ENCODE measurements at places on chromosomes 3 and 15.

GRCh38 chr3:169077394-169077906 lies 586.1 kb downstream of the MECOM start:
- no peak for DNase-seq

- DNase-seq: no peak
These were observed 40.0 kb upstream of the BHLHE40 start for GRCh38 chr3:4939276-4939675.

- DNase-seq: no peak
These were observed 492 bp upstream of the HIGD1A start for GRCh38 chr3:42804831-42805132.

DNA sequence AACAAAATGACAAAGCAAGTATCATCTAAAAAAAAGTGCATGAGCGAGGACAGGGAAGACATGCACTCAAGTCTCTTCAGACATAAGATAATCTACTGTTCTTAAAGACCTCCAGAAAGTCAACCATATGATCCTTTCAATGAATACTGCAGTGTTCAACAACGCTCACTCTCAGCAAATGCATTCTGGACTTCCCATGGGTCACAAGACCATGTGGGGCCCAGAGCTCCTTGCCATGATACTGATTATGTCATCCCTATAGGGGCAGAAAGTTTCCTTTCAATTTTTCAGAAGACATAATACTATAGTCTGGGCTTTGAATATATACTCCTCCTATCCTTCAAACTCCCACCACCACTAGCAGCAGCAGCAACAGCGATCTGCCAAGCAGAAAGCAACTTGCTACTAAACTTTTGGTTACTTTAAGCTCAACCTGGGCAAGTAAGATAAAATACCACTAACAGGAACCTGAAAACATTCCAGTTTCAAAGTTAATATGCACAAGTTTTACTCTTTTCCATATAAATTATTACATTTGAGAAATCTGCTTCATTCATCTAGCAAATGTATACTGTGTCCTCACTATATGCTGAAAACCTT lies 143.5 kb downstream of the ADAM10 start:
- DNase-seq: no peak

GRCh38 chr15:68986322-68986721 lies 28.2 kb upstream of the NOX5 start:
- DNase-seq: no peak

GRCh38 chr15:98876451-98877369 lies 130.9 kb downstream of the PGPEP1L start:
- no peak for DNase-seq

- DNase-seq: no peak
These were observed 100.6 kb upstream of the IGF1R start for GRCh38 chr15:98547741-98548138.

- DNase-seq: peak; percentile 47
These were observed 175.8 kb downstream of the FOXB1 start for GRCh38 chr15:60179786-60180391.

GRCh38 chr3:133055339-133055738 lies 17.1 kb downstream of the TMEM108 start:
- peak; percentile 2 for DNase-seq

GRCh38 chr3:86594838-86595237 lies 396.1 kb downstream of the VGLL3 start:
- no peak for DNase-seq
